ENCODE measurements at places on chromosomes 3 and 15.

DNA sequence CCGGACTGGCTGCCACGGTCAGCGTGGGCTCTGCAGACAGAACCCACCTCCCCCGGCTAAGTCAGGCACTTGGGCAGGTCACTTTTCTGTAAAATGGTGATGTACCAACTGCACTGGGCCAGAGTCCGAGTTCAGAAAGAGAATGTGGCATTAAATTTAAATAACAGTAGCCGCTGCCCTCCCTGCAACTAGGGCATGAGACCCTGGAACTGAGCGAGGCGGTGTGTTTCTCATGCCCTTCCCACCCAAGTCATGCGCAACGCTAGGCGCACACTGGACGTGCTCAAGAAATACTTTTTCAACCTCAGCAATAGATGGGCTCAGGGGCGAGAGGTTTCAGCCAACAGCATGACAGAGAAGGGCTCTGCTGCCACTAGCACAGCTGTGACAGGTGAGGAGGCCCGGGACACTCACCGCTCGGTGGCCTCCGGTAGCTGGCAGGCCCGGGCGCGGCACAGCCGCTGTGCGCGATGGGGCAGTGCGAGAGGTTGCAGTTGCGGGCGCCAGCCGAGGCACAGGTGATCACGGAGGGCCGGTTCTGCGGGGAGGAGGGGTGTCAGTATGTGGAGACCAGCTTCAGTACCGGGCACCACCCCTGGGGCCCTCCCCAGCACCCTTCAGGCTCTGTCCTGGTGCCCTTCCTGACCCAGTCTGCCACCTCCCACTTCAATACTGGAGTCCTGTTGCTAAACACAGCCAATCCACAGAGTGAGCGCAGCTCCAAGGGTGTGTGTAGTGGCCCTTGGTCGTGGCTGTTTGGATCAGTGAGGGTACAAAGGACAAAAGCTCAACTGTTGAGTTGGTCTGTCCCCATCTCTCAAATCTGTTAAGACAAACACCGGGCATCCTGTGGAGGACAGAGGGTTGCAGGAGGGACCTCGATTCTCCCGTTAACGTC, 84.5 kb downstream of the VGLL4 start:
- no peak for DNase-seq

DNA sequence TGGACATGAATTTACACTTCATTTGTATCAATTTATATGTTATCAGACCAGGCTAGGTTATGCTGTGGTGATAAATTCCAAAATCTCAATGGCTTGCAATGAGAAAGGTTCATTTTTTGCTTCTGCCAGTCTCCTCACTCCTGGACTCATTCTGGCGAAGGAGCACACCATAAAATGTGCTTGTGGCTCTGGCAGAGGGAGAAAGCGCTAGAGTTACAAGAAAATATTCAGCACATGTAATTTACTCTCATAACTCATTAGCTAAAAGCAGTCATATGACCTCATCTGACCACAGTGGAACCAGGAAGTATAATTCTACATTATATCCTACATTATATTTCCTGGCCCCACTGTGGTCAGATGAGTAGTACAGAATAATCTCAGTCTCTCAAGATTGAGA, 193.8 kb downstream of the BCHE start:
- no peak for DNase-seq

DNA sequence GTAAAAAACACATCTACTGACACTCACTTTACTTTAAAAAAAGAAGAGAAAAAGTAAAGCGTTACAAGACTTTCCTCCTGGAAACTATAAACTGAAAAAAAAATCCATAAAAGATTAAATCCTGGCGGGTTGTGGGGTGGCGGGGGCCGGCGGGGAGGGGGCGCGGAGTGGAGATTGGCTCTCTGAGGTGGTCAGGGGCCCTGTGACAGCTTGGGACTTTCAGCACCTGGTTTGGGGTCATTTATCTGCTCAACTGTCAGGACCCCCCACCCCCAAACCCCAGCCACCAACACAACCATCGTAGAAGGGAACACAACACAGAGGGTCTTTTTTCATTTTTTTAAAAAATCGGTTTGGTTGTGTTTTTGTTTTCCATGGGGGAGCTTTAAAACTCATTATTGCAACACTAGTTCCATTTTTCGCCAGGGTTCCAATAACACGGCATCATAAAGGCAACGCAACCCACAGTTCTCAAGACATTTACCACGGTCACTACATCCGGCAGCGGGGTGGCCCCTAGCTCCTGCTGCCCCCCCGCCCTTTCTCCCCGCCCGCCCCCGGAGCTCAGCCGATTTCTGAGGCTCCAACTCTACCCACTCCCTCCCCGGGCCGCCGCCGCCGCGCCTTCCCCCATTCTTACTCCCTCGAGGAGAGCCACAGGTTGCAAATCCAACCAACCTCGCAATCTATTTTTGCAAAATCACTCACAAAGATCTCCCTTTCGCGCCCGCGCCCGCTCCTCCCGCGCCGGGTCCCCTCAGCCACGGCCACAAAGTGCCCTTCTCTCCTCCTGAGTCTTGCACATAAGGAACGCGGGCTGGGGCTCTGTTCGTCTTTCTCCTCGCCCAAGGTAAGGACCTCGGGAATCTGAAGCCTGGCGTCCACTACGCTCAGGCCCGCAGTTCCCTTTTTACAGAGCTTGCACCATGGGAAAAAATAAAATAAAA, 1.8 kb downstream of the BCL6 start:
- peak; percentile 17 for DNase-seq

- peak; percentile 39 for DNase-seq
These were observed 41.5 kb upstream of the ATP2B2 start for GRCh38 chr3:10546820-10547263.

- DNase-seq, result no peak
These were observed 43.5 kb upstream of the AKAP13 start for GRCh38 chr15:85336880-85337279.

GRCh38 chr3:60351481-60351880, 899.8 kb downstream of the FHIT start:
- DNase-seq, result no peak

DNA sequence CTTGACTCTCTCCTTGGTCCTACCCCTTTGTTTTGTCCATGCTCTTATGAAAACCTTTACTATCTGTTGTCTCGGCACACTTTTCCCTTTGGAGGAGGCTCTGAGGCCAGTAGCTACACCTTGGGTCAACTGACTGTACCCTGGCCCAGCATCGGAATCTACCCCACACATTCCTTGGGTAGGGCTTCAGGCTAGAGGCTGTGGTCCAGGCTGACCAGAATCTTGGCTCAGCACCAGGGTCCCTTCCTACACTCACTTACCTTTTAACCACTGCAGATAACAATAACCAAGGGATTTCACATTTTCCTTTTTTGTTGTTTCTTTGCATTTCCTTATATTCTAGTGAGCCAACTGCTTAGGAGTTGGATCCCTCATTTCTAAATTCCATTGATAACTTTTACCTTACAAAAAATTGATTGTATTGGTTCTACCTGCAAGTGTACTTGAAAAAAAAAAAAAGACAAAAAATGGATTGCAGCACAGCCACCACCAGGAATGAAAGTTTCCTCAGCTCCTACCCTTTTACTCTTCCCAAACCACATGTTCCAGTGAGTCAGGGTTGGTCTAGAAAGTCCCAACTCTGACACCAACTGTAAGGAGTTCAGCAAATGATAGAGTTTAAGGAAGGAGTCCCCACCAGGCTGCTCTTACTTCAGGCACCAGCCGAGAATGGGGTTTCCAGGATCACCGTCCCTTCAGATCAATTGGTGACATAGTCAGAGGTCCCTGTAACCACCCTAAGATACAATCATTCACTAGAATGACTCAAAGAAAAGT, 95.6 kb downstream of the FBLN2 start:
- no peak for DNase-seq

DNA sequence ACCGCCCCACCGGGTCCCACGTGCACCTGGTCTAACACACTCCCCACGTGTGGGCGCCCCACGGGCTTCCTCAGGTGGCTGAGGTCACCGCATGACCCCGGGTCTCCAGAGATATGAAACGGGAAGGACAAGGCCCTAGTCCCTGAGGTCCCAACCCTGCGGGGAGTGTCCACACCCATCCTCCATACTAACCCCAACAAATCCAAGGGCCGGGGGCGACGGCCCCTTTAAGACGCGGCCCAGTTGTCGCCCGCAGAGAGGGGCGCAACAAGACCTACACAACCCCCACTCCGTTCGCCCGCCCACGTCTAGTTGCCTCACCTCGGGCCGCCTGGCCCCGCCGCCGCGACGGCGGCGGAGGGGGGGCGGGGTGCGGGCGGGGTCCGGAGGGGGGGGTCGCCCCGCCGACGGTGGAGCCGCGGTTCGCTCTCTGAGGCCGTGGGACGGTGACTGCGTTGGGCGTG, 396 bp downstream of the INO80 start:
- DNase-seq, result no peak

DNA sequence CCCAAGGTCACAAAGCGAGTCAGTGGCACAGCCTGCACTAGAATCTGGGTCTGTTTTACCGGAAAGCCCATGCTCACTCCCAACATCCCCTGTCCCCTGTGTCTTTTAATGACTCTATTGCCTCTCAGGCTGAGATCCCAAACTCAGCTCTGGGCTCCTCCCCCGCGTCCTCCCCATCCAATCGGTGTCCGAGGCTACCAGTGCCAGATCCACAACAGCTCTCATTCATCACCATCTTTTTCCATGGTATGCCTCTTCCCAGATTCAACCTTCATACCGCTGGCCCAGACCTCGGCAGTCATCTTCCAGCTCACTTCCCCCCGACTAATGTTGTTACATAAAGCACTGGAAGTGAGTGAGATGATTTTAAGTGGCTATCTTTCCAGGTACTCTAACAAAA, 16.1 kb upstream of the KY start:
- no peak for DNase-seq

DNA sequence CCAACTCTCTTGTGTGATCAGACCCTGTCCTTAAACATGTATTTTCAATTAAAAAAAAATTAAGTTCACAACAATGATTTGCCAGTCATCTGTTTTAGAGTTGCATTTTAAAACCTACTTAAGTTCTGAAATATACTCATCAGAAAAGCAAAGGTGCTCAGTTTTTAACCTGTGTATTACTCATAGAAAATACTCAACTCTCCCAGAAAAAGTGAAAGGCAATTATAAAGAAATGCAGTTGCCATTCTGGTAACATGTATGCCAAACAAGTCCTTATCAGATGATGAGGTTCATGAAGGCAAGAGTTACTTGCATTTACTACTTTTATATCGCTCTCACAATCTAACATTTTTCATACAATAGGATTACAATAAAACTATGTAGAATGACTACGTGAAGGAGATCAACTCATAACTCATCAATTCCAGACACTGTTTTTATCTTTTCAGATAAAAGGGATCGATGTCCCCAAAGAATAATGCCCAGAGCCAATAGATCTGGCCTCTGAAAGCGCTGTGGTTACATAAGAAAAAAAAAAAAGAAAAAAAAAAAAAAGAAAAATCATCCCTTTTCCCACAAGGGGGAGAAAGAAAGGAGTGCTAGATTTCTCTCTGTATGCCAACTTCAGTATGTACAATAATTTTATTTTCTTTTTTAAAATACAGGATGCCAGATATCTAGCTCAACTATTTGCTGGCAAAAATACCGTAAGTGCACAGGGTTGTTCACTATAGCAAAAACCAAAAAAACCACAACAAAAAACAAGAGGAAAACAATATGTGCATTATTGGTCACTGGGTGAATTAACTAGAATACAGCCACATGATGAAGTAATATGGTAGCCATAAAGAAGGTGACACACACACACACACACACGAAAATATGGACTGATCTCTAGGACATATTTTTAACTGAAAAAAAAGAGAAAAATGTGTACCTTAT, 137.4 kb downstream of the NR1I2 start:
- DNase-seq, result no peak

GRCh38 chr15:72068856-72069255, 49.1 kb downstream of the MYO9A start:
- DNase-seq, result no peak

DNA sequence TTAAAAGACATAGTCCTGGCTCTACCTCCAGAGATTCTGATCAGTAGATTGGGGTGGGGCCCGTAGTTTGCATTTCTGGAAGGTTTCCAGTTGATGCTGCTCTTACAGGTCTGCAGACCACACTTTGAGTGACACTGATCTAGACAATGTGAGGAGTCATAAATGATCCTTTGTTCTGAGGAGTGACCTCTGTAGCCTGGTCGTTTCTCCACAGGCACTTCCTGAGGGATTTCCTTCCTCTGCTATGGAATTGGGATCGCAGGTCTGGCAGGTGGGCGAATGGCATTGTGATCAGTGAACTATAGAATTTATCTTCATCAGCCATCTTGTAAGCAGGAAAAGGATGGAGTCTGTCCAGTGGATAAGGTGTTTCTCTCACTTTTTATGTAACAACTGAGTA, 5.5 kb downstream of the GFM1 start:
- DNase-seq, result no peak

DNA sequence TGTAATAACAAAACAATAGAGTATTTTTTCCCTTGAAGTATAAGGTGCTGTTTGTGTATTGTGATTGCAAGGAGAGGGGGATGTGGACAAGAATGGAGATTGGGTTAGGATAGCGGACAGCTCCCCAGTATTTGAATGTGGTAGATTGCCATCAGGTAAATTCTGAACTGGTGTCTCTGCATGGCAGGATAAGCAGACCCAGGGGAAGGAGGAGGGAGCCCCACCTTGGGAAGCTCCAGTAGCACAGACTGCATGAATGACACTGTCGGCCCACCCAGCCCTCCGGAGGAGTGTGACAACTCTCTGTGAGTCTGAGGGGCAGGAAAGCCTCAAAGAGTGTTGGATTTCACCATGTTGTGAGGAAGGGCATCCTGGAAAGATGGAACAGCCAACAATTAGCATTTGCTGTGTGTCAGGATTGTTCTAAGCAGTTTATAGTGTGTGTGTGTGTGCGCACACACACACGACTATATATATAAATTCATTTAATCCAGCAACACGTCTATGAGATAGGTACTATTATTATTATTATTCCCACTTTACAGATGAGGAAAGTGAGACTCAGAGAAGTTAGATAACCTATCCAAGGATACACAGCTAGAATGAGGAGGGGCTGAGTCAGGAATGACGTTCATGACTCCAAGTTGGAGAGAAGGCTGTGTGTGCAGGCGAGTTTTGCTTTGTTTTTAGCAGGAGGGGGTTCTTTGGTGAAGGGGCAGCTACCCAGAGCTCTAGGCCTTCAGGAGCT, 63.4 kb upstream of the LCTL start:
- DNase-seq, result no peak

DNA sequence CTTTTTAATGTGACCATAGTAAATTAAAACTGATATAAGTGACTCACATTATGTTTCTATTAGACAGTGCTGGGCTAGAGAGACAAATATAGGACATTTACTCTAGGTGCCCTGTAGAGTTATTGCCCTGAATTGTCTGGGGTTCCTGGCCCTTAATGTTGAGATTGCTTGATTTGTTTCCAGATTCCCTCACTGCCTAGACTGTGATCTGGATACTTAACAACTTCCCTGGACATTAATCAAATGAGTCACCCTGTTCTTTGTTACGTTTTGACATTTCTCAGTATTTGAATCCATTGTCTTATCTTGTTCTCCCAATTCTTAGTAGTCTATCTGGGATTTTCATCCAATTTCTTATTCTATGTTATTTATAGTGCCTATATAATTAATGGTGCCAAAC, 65.8 kb downstream of the DTWD1 start:
- no peak for DNase-seq
